ENCODE measurements at places on chromosomes 6 and 20.

GRCh38 chr20:6485351-6485750, 282.1 kb upstream of the BMP2 start:
- no peak for DNase-seq

DNA sequence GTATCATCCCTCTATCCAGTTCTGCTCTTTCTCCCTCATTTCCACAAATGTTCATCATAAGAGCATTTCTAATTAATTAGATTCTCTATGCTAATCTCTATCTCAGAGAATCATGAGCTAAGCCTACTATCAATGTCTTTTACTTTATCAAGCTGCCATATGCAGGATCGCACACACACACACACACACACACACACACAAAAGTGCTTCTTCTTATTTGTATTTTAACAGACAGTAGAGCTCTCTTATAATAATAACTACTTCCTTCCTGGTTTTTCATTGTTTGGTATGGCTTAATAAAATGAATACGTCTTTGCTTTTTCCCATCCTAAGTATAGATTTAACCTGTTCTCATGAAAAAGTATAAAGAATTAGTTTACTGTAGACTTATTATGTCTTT, 170.2 kb downstream of the HAO1 start:
- no peak for DNase-seq

DNA sequence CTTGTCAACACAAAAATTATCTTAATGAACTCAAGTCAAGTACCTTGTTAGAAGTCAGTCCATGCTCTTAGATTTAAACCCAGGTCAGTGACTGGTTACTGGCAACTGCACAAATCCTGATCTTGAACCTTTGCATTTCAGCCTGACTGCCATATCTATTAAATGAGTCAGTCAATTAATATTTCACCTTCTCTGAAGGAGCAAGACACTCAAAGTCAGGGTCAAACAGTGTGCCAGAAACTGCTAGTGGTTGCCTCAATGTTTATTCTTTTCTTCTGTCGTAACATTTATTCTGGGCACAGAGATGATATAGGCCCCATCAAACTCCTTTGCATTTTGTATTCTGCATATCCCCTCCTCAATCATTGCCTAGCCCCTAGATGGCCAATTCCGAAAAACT, 193.9 kb upstream of the MOCS1 start:
- DNase-seq: no peak

DNA sequence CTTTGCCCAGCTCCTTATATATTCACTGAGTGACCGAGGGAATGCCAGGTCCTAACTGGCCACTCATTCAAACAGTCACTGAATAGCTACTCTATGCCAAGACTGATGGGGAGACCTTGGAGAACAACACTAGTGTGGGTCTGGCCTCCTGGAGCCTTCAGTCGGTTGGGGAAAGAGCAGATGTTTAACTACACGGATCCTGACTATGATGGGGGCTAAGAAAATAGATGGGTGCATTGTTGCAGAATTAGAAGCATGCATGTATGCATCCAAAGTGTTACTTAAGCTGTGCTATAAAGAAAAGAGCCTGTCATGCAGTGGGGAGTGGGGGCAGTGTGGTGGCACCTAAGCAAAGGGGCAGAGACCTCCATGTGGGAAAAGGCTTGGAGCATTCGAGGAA, 6.5 kb downstream of the FKBP1A start:
- DNase-seq: no peak

DNA sequence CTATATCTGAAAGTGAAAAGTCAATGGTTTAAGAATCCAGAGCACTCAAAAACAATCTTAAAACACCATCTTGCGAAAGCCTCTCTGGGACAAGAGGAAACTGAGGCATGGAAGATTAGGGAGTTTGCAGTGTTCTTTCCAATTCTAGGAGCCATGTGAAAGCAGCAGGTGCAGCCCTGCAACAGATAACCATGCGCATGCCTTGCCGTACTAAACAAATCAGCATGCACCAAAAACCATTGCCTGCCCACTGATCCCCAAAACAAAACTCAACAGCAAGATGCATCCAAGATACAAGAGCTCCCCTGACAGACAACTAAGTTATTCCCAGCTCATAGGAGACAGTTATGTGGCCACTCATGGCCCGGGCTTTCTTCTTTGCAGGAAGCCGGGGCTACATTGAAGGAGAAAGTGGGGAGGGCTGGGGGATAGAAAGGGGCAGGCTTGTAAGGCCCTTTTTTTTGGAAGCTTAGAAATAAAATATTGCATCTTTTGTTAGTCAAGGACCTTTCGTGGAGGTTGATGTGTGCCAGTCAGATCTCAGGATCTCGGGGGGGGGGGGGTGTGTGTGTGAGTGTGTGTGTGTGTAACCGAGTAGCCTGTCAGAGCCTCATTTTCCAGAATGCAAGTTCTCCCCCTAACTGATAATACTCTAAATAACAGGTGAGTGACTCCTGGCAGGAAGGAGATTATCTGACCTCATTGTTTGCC, 178.4 kb downstream of the MBOAT1 start:
- DNase-seq: no peak

DNA sequence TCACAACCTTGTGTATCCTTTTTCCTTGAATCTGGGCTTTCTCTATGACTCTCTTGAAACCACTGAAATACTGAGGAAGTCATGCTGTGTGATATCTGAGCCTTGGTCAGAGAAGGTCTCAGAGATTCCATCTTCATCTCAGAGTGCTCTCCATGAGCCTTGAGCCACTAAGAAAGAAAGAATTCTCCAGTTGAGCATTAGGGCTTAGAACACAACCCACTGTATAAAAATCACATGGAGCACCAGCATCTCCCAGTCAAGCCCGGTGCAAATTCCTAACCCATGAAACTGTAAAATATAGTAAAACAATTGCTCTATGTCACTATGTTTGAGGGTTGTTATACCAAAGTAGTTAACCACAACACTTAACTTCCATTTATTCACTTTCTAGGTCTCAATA, 181.4 kb downstream of the MOXD1 start:
- no peak for DNase-seq

- DNase-seq: no peak
Observed at GRCh38 chr6:112183271-112183671, 71.1 kb downstream of the LAMA4 start.

DNA sequence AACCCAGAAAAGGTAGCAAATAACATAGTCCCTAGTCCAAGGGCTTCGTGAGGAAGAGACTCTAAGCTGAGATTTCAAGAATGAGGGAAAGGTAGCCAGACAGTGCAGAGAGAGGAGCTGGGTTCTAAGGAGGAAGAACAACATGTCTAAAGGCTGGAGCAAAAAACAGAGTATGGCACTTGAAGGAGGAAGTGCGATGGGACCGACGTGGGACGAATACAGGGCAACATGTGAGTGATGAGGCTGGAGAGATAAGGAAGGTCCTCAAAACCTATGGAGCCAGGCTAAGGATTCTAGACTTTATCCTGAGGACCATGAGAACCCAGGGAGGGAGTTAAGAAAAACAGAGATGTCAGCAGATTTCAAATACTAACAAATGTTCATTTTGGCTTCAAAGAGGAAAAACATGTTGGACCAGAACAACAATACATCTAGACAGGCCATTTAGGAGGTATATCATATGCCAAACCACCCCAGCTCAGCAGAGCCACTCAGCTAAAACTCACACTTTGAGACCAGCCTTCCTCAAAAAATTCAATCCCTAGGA, 17.5 kb downstream of the ATXN1 start:
- no peak for DNase-seq

- DNase-seq: no peak
Observed at GRCh38 chr6:53790886-53791285, 3.9 kb upstream of the LRRC1 start.

DNA sequence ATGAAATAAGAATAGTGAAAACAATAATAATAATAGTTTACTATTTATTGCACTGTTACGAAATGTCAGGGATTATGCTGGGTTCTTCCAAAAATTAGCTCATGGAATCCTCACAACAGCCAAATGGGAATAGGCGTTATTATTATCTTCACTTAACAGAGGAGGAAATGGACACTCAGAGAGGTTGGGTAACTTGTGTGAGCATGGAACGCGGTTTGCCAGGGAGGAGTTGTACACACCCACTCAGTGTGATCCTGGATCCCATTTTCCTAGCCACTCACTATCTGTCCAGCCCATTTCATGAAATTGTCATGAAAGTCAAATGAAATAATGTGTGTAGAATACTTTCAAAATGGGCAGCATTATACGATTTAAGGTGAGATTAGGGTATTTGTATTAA, 4.6 kb downstream of the NELFCD start:
- DNase-seq: no peak
